Heart right ventricle (tissue), 16 donors: ENCODE measurements at places on chromosomes 2 and 18. TPM values are rescaled to one million over a fixed set of nuclear protein-coding genes. Genes with fewer than 3 reads are reported as not detected.

The LIMS2 gene
- 148 TPM for polyA plus RNA-seq

The CROCC2 gene
- polyA plus RNA-seq = 0.06 TPM

The BCL2 gene
- polyA plus RNA-seq = 1.5 TPM

The SPOPL gene
- 2.2 TPM for polyA plus RNA-seq

The MERTK gene
- polyA plus RNA-seq = 4.5 TPM

The B3GNT7 gene
- 1.8 TPM for polyA plus RNA-seq

The G6PC2 gene
- not detected for polyA plus RNA-seq

The ACMSD gene
- polyA plus RNA-seq = not detected

The CCDC85A gene
- 2.8 TPM for polyA plus RNA-seq

The TXNDC2 gene
- not detected for polyA plus RNA-seq

The MGAT5 gene
- polyA plus RNA-seq = 6.4 TPM

The NOSTRIN gene
- polyA plus RNA-seq = 44.6 TPM

The GPR148 gene
- polyA plus RNA-seq = not detected

DNA sequence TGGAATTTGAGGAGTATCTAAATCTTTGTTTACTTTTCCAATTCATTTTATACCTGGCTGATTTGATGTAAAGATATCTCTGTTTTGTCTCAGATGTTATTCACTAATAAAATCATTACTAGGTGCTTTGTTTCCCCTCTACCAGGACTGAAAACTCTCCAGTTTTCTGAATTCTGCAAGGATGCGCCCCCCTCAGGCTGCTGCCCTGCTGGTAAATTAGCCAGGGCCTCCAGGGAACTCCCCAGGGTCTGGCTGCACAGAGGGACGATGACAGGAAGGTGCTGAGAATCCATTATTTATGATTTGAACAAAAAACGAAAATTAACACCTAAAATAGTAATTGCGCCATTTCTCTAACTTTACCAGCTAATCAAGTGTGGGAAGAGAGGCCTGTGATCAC is 541.2 kb upstream of the POU3F3 start:
- no peak for DNase-seq

DNA sequence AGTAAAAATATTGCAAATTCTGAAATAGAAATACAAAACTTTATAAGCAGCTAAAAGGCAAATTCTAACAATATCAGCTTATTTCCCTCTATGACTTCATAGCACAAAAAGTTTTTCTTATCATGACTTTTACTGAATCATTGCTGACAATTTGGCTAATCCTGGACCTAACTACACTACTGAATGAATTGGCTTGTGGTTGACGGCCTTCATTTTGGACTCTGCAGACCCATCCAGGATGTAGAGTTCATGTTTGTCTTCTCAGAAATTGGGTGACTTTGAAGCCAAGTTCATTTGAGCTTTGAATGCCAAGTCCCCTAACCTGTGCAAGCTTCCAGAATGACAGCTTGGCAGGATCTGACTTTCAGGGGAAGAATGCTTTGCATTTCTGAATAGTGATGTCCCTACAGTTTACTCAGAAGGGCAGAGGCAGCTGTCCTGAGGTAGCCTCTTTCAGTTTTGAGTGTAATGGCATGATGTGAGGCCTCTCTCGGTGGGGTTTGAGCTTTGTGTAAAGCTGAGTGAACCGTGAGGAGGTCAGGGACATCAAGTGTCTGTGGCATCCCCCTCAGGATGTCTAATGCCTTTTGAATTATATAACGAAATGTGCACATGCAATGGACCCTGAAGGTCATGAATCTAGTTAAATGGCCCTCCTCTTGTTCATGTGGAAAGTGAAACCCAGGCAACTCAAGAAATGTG is 48.0 kb downstream of the EFEMP1 start:
- DNase-seq = no peak

DNA sequence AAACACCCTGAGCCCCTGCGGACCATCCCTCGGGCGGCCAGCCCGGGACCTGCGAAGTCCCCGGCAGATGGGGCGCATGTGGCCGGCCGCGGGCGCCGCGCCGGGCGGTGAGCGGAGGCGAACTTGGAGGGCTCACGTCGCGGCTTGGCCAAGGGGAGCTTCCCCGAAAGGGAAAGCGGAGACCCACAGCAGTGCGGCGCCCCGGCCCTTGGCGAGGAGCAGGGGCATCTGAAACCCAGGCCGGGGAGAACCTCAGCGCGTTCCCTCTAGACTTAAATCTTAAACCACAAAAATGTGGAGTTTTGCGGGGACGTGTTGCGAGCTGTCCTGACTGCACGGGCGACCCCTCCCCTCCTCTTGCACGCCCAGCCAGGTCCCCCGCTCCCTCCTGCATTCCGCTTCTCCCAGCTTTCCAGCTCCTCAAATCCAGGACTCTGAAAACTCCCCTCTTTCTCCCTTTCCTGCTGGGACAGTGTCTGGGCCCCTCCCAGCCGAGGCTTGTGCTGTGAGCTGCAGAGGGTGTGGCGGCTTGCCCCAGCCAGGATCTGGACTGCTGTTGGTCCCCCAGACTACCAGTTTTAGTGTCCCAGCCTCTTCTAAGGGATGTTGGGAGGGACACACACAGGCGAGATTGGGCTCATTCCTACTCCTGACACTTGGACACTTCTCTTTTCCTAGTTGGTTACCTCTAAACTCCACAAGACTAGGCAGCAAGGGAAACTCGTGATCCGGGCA is 1.3 kb downstream of the FMNL2 start:
- peak; percentile 58 for DNase-seq

GRCh38 chr2:211329421-211329820 is 773.0 kb downstream of the CPS1 start:
- DNase-seq = no peak

GRCh38 chr2:127606625-127607398 is 39.1 kb upstream of the GPR17 start:
- no peak for DNase-seq

DNA sequence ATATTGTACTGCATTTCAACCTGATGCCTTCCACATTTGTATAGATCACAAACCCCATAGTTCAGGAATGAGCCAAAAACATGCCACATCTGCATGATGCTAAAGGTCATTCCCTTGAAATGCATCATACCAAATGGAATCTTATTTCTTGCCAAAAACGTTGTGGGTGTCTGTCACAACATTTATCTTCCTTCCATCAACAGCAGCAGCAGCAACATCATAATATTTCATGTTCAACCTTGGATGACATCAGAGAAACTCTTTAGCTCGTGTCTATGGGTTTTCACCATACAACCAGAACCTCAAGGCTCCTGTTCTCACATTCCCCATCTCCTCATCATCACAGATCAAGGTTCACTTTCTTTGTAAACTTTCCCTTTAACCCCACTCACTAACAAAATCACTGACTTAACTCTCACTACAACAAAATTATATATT is 221.3 kb upstream of the CTAGE1 start:
- no peak for DNase-seq

DNA sequence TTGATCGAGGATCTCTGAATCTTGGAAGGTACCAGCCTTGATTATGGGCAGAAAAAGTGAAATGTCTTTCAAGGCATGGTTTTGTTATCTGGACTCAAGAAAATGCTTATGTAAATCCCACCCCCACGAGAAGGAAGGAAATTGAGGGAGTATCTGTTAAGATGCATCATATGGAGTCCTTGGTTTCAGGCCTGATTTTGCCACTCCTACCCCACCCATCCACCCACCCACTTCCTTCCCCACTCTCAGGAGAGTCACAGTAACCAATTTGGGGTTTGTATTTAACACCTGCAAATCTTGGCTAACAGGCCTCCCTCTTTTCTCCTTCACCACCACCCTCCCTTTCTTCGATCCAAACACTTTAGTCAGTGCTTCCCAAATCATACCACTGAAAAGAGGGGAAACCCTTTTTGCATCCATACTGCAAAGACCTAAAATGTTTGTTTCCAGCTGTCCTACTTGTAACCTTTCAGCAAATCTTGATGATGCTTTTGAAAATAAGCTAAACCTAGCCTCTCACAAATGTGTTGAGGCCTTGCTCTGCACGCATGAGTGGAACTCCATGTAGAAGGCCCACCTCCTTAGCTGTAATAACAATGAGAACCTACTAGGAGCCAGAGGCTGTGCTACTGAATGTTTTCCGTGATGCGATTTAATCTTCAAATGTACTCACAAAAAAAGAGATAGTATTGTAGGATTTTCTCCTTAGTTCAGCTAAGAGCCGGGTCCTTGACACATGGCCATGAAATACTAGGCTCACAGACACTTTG is 34.8 kb downstream of the POU3F3 start:
- no peak for DNase-seq

DNA sequence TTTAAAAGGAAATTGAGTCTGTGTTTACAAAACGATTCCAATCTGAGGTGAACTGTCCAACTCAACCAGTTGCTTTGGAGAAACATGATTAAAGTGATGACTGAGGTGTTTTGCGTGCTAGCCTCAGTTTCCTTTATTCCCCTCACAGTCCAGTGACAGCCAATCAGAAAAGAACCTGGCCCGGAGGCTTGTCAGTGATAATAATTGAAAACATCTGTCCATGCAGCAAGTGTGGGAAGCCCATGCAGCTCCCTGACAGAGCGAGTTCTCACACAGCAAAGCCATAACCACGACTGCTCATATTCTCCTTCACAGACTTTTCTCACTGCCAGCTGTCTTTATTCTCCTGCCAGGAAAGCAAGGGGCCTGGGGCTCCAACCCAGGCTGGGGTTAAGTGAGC is 613.4 kb downstream of the ARHGAP15 start:
- no peak for DNase-seq

- no peak for DNase-seq
Measured at GRCh38 chr2:185381631-185382030, 357.0 kb upstream of the FSIP2 start.

- DNase-seq = no peak
Measured at GRCh38 chr2:202486351-202486750, 110.2 kb downstream of the BMPR2 start.

GRCh38 chr2:28449126-28449487 is 46.8 kb upstream of the PLB1 start:
- DNase-seq = no peak

- DNase-seq = no peak
Measured at GRCh38 chr2:168432100-168432499, 24.0 kb upstream of the CERS6 start.

- no peak for DNase-seq
Measured at GRCh38 chr2:148279216-148279615, 258.3 kb downstream of the MBD5 start.

DNA sequence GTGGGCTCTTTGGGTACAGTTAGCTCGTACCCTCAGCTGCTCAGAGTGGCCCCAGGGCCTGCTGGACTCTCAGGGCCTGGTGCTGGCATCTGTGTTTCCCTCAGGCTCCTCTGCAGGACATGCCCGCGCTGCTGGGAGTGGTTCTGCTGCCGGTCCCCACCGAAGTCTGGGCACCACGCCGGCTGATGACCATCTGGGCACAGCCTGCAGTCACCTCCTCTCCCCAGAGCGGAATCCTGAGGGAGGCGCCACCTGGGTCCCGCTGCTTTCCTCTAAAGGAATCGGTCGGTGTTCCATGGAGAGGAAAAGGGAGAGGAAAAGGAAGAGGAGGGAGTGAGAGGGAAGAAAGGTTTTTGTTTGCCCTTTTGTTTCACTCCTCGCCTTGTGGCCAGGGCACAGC is 43.6 kb downstream of the MC2R start:
- no peak for DNase-seq

- DNase-seq = peak; percentile 29
Measured at GRCh38 chr2:53452957-53453748, 314.5 kb upstream of the CHAC2 start.

DNA sequence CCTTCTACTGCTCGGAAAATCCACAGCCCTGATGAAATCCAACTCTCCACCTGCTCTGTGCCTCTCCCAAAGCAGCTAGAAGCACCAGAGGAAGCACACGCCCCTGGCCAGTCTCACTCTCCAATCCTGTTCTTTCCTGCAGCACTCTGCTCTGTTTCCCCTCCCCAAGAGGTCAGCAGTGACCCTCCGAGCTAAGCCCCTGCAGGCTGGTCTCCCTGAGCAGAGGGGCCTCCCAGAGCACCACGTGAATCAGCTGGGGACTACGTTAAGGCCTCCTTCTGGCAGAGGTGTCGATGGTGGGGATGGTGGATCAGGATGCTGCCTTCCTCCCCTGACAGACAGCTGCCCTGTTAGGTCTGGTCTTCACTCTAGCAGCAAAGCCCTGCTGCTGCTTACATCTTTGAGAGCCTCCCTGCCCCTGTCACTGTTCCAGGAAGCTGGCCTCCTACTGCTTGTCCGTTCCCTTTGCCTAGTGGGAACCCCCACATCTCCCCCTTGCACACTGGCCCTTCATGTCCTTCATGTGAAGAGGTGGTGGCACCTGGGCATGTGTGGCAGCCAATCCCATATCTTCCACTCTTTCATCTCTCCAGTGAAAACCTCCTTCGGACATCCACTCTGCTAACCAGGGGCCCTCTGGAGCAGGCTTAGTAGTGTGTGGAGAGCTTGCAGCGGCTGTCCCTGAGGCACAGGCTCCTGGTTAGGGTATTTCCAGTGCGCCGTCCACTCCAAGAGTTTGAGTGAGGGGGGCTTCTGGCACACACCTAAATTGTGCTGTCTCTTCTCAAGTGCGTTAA is 307.5 kb upstream of the HS6ST1 start:
- DNase-seq = no peak

- no peak for DNase-seq
Measured at GRCh38 chr2:71685073-71685848, 231.9 kb downstream of the DYSF start.

- no peak for DNase-seq
Measured at GRCh38 chr2:197992482-197993133, 188.2 kb downstream of the PLCL1 start.

DNA sequence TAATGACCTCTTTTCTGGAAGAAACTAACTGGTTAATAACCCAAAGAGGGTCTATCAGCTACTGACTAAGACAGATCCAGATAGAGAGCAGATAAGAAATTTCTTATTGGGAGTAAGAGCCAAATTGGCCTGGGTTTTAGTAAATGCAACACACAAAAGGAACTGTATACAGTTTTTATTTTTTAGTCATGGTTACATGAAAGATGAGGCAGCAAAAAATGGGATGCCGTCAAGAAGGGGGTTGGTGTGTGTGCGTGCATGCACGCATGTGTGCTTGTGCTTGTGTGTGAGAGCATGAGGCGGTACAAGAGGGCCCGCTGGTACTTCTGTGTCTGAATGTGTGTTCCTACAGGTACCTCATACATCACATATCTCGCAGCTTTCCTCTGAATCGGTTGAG is 466.2 kb upstream of the HNRNPA3 start:
- DNase-seq = no peak

DNA sequence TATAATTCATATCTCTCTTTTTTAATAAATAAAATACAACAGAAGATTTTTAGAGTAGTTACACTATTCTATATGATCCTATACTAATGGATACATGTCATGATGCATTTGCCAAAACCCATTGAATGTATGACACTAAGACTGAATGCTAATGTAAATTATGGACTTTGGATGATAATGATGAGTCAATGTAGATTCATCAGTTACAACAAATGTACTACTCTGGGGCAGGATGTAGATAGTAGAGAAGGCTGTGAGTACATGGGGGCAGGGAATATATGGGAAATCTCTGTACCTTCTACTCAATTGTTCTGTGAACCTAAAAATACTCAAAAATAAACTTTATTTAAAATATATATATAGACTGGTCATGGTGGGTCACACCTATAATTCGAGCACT is 45.6 kb upstream of the NEDD4L start:
- DNase-seq = no peak
